ENCODE measurements at places on chromosomes 6 and 20.

DNA sequence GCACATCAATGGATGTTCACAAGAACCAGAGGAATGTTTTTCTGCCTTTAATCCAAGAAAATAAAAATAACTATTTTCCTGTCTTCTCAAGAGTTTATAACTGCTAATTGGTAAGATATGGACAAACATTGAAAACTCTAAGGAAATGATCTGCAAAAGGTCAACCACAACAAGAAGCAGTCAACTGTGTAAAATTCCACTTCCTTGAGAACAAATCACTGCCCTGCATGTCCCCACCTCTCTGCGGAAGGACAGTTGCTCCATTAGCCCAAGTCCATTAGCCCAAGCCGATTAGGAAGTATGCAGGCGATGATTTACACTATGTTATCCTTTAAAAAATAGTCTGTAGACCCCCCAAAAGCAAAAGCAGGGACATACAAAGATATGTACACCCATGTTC is 27.6 kb downstream of the SLC22A23 start:
- no peak for DNase-seq

GRCh38 chr6:105608711-105609374 is 206.0 kb upstream of the PREP start:
- no peak for DNase-seq

- DNase-seq: no peak
Observed at GRCh38 chr20:36135159-36135558, 19.4 kb upstream of the EPB41L1 start.

DNA sequence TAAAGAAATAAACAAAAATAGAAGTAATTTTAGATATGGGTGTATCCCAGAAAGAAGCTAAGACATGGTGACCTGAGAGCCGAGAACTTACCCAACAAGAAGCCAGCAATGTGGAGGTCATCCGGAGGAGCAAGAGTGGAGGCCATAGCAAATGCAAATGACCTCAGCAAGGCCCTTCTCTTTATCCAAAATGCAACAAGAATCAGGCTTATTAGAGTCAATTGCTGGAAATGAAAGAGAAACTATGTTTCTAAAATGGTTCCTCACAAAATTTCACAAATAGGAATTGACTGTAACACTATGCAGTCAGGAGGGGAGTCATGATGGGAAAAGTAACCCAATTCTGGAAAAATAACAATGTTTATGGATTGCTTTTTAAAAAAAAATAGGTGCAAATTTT is 90.4 kb downstream of the TNFAIP3 start:
- no peak for DNase-seq

DNA sequence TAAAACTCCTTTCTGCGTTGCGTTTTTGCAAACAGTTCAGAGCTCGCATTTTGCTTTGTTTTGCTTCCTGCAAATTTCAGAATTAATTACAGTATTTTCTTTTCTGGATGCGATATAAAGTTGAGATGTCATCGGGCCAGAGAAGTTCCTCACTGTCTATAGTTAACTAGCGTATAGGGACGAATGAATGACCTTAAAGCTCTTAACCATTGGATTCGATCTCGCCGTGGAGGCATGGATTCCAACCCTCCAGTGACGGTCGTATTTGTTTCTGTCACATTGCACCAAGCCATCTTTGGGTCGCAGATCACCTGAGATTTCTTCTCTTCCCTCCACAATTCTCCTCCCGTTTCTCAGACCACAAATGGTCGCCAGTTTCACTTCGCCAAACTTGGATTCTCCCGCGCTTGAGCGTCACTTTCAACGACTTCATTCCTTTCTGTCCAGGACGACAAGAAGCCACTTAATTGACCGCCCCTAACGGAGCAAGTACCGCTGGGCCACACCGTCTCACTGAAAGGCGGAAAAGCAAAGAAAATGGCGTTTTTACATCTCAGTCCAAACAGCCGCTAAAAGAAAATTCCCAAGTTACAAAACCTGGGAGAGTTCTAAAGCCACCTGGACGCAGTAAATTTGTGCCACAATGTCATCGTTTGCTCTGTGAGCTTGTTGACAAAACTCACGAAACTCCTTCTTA is 85.3 kb upstream of the ZNF184 start:
- no peak for DNase-seq

GRCh38 chr6:63371104-63371715 is 51.4 kb upstream of the LGSN start:
- no peak for DNase-seq

DNA sequence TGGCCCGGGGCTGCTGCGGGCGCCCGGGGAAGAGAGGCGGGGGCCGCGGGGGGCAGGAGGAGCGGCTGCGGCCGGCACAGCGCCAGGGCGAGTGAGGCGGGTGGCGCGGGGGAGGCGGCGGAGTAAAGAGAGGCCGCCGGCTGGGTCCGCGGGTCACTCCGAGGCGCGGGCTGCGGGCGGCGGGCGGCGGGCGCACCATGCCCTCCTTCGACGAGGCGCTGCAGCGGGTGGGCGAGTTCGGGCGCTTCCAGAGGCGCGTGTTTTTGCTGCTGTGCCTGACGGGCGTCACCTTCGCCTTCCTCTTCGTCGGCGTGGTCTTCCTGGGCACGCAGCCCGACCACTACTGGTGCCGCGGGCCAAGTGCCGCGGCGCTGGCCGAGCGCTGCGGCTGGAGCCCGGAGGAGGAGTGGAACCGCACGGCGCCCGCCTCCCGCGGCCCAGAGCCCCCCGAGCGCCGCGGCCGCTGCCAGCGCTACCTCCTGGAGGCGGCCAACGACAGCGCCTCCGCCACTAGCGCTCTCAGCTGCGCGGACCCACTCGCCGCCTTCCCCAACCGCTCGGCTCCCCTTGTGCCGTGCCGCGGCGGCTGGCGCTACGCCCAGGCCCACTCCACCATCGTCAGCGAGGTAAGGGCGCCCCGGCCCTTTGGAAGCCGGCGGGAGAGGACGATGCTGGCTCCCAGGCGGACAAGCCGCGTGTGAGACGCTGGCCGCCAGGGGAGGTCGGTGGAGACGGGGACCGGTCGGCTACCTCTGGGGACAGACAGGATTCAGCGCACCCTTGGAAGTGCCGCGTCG is at the start of gene SLC22A3:
SLC22A3 (plus strand) TSS at position 156 of the 797 bp plus-strand sequence; CDS start at position 198, 42 bp downstream.
- DNase-seq: no peak

GRCh38 chr6:33028220-33028849 is 18.9 kb upstream of the HLA-DOA start:
- no peak for DNase-seq

DNA sequence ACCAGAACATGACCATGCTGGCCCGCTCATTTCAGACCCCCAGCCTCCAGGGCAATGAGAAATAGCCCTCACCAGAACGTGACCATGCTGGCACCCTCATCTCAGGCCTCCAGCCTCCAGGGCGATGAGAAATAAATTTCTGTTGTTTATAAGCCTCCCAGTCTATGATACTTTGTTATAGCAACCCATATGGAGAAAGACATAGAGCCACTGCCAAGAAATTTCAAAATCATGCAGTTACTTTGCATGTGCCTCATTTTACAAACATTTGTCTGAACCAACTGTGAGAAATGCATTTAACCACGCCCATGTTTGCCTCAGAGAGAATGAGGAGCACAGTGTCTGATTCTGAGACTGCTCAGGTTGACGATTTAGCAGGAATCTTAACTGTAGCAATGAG is 15.5 kb downstream of the CYP39A1 start:
- no peak for DNase-seq

- no peak for DNase-seq
Observed at GRCh38 chr6:121578216-121578615, 142.8 kb downstream of the GJA1 start.

- DNase-seq: no peak
Observed at GRCh38 chr20:25676164-25676809, 20.4 kb downstream of the ZNF337 start.

- DNase-seq: no peak
Observed at GRCh38 chr6:89028774-89029173, 51.8 kb upstream of the PNRC1 start.

DNA sequence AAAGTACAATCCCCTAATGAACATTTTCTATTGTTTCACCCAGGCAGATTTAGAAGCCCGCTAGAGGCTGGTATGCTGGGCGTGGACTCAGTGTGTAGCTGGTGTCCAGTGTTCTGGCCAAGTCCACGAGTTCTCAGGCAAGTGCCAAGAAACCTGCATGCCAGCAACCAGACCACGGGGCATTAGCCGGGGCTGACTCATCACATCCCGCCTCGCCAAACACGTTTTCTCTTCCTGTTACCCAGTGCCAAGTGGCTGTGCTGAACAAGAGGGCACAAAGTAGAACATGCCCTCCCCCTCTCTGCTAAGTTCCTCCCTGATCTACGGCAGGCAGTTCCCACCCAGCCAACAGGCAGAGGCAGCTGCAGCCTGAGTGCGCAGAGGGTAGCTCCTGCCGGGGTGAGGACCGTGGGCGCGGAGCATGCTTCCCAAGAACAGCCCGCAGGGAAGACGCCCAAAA is 29.6 kb downstream of the RAMACL start:
- DNase-seq: no peak

GRCh38 chr6:133895573-133896343 is 6.8 kb downstream of the TCF21 start:
- DNase-seq: no peak

GRCh38 chr6:74860456-74860855 is 345.4 kb downstream of the COL12A1 start:
- DNase-seq: no peak

- no peak for DNase-seq
Observed at GRCh38 chr20:16608277-16608650, 35.0 kb upstream of the KIF16B start.

DNA sequence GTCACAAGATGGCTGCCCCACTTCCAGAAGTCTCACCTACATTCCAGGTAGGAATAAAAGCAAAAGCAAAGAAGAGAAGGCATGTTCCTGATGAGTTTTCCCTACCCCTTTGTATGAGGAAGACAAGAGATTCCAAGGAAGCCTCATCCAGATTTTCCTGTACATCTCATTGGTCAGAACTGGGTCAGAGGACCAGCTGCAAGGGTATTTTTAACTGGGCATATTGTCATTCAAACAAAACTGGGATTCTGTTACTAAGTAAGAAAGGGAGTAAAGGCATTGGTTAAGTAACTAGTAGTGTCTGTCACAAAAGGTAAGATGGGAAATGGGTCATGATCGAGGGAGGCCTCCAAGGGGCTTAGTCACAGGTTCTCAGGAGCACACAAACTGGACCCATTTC is 28.2 kb upstream of the RIMS4 start:
- DNase-seq: no peak

- DNase-seq: no peak
Observed at GRCh38 chr6:132400883-132401617, at the start of gene MOXD1. Gene MOXD1 (minus strand): TSS chr6:132401475. CDS start chr6:132401426, 49 bp downstream.

- DNase-seq: no peak
Observed at GRCh38 chr20:43388268-43389002, 69.3 kb upstream of the SRSF6 start.

DNA sequence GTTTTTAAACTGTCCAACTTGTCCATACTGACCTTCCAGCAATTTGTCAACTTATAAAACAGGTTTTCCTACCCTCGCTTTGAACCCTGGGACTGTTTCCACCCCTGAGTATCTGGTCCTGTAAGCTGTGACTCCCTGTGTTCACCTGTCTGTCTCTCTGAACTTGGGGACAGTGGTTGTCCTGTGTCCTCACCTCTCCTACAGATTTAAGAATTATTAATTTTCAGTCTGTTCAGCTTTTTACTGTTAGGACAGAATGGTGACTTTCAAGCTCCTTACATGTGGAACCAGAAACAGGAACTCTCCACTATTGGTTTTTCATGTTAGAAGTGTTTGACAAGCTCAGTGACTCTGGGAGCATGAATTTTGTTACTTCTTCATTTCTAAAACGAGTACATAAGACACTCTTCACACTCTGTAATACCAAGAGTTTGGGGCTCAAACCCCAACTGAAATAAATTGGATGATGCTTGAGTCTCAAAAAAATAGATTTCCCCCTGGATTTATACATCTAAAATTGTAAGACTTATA is 713.9 kb downstream of the COL12A1 start:
- no peak for DNase-seq

GRCh38 chr6:101085327-101085726 is 204.2 kb upstream of the ASCC3 start:
- no peak for DNase-seq

DNA sequence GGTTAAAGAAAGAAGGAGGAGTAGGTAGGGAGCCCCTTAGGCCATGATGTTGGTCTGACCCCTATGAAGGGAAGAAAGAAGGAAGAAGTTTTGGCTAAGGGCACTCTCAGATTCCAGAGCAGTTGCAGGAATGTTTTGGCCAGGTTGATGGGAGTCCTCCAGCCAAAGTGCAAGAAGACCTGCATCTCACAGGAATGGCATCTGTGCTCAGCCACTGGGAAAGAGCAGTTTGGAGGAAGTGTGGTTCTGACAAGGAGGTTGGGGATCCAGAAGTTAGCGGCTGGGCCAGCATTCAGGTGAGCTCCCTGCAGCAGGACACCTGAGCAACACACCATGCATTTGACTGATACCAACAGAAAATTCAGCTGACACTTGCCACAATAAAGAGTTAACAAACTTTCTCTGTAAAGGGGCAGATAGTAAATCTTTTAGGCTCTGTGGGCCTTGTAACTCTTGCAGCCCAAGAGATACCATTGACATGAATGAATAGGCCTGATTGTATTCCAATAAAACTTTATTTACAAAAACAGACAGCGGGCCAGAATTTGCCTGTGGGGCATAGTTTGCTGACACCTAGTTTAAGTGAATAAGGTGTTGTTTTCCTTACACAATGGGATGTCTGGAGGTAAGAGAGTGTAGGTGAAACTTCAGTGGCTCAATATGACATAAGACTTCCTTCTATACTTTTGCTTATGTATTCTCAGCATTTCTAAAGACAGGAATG is 71.0 kb downstream of the EDN1 start:
- DNase-seq: no peak

DNA sequence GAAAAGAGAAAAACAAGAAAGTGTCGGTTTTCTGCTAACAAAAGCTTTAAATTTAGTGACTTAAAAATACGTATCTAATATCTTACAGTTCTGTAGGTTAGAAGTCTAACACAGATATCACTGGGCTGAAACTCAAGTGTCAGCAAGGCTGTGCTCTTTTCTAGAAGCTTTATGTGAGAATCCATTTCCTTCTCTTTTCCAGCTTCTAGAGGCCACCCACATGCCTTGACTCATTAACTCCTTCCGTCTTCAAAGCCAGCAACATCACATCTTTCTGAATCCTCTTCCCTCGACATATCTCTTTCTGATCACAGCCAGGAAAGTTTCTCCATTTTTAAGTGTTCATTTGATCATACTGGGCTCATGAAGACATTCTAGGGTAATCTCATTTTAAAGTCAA is 262.0 kb downstream of the MAFB start:
- DNase-seq: no peak

Data from stimulated activated CD8-positive, alpha-beta memory T cell treated with anti-CD3 and anti-CD28 coated beads, Interleukin-4, amount 100 ng/mL, for 4 hours (primary cell).